Sigmoid colon (tissue), 7 donors: ENCODE measurements at places on chromosomes 7 and 10. TPM values are rescaled to one million over a fixed set of nuclear protein-coding genes. Genes with fewer than 3 reads are reported as not detected.

Gene ECHDC3
- 6.4 TPM for total RNA-seq

- H3K27me3 ChIP-seq: no peaks in the 10 kb centered on the region
- no peaks in the 10 kb centered on the region for H3K36me3 ChIP-seq
- H3K27ac ChIP-seq: no peak overlapping the region
- H3K4me1 ChIP-seq: no peaks in the 10 kb centered on the region
- H3K4me3 ChIP-seq: no peak overlapping the region
Measured at GRCh38 chr10:71029907-71030306, 141.5 kb upstream of the PCBD1 start.

- H3K27ac ChIP-seq: no peak overlapping the region
- no peak overlapping the region for H3K4me3 ChIP-seq
- no peaks in the 10 kb centered on the region for H3K27me3 ChIP-seq
Measured at GRCh38 chr7:82388138-82388537, 55.4 kb downstream of the CACNA2D1 start.

DNA sequence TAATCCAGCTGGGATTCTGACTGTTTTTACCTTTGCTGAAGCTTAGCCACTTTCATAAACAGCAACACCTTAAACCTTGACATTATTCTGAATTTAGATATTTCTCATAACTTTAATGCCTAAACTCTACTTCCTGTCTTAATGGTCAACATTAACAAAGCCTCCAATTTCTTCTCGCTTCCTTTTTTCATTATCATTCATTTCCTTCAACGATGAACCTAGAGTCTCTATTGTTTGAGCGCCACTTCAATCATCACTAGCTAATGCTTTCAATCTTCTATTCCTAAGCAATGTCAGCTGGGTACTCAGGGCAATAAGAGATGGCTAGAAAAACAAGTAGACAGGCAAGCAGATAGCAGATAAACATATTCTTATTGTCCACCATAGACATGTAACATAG lies 96.6 kb upstream of the TMEM196 start:
- no peak overlapping the region for H3K27ac ChIP-seq
- H3K4me1 ChIP-seq: no peaks in the 10 kb centered on the region
- no peaks in the 10 kb centered on the region for H3K27me3 ChIP-seq
- no peaks in the 10 kb centered on the region for H3K36me3 ChIP-seq
